ENCODE measurements at places on chromosomes 7 and 10. TPM values are rescaled to one million over a fixed set of nuclear protein-coding genes. Genes with fewer than 3 reads are reported as not detected.

DNA sequence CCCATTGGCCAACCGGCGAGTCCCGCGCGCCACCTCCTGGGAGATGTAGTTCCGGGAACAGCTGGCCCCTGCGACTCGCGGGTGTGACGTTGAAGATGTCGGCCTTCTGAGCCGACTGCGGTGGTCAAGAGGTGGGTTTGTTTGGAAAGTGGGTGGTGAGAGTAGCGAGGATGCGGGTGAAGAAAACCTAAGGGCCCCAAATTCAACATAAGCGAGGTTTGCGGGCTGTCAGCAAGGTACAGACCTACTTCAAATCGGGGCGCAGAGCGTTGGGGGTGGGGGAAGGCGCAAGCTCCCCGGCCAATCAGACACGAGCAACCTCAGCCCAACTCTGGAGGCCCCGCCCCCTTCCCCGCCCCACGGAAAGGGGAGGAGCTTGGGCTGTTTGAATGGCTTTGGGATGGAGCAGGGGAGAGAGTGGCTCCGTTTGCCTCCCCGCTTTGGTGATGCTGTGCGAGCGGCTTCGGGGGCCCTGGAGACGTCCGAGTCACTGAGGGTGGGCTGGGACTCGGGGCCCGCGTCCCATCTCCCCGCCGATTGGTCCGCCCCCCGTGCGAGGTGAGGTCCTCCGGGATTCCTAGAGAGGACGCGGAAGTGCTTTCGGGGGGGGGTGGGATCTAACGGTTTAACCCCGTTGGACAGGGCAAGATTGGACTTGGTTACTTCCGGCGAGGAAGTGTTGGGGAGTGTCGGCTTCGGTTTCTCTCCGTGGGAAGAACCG, at the start of gene ZKSCAN5:
ZKSCAN5 (plus strand) TSS at position 60 of the 721 bp plus-strand sequence. CDS start 1,383 bp downstream, outside the sequence.
- peak; percentile 95 for DNase-seq

DNA sequence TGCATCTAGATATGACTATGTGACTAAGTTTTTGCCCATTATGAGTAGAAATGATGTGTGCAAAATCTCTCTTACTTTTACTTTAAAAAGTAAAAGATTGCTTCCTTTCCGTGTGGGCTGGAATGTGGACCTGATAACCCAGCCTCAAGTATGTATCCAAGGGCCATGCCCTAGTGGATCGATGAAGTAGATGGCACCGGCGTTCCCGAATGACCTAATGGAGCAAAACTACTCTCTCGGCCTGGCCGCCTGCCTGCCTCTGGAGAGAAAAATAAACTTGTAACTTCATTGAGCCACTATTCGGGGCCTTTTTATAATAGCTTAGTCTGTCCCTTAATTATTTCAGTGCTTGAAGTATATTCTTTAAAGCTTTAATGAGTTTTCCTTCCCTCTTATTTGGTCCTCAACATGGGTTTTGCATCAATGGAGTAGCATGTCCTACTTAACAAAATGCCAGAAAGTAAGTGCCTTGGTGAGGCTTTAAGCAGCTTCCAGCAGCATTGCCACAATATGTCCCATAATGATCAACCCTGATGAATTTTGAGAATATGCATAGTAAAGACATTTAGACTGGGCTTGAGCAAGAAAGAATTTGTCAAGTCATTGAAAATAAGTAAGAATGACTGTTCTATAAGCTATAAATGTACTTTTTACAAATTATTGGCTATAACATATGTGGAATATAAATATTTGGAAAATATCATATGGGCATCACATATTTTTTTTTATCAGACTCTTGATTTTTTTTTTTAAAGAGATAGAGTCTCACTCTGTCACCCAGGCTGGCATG, 61.4 kb downstream of the PLXDC2 start:
- DNase-seq: no peak

GRCh38 chr7:157926107-157926506, 589.3 kb downstream of the DNAJB6 start:
- no peak for DNase-seq

DNA sequence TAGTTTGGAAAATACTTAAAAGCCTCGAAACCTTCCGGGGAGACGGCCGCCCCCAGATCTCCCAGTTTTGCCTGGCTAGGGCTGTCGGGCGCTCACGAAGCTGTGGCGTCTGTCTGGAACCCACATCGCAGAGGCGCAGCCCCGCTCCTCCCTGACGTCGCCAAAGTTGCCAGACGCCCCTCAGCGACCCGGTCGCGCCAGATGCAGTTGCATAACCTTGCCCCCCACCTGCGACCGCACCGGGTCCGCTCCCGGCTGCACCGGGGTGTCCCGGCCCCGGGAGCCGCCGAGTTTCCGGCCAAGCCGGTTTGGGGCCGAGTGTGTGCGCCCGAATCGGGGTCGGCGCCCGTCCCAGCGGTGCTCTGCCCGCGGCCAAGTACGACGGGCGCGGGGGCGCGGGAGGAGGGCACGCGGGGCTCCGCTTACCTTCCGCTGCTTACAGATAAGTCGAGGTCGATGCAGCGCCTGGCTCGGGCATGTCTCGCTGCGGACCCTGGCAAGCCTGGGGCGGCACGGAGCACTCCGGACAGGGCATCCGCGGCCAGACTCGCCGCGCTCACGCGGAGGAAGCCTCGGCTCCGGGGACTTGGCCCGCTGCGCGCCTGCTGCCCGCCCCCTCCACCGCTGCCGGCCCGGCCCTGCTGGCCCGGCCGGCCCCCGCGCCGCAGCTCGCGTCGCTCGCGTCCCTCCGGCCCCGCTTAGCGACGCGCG, 665 bp downstream of the INSYN2A start:
- DNase-seq: no peak

- no peak for DNase-seq
Measured at GRCh38 chr7:121202834-121203233, 126.0 kb upstream of the WNT16 start.

GRCh38 chr10:98224509-98224908, 43.5 kb downstream of the LOXL4 start:
- no peak for DNase-seq

GRCh38 chr10:103114876-103115275, 78.2 kb downstream of the NT5C2 start:
- no peak for DNase-seq

DNA sequence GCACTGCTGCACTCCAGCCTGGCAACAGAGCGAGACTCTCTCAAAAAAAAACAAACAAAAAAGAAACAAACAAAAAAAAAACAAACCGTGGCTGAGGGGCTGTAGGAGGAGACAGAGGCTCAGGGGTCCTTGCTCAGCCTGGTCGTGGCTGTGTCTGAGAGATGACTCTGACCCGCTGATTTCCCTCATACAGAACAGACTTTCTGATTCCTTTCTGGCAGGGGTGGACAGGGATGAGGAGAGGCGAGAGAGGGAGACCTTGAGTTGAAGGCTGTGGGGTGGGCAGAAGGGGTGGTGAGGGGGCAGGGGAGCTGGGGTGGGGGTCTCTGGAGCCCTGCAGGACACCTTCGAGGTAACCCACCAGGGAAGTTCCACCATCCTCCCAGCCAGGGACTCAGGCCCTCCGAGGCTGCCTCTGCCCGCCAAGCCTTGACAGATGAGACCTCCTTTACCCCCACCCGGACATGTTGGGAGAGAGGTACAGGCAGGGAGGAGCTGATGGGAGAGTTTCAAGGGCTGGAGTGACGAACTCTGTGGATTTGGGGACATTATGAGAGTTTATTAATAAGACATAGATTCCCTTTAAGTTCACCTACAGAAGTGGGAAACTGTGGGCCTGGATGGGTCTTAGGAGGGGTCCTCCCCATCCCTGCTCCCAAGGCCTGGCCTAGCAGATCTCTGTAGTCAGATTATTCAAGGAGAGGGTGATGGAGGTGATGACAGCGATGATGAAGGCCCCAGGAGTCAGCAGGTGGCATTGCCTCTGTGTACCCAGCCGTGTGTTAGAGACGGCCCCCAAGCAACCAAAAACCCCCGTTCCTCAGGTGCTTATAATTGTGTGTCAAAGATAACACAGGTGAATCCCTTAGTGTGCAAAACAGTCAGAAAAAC, 2.0 kb downstream of the MUC12 start:
- DNase-seq: no peak

GRCh38 chr10:7649673-7650300, 17.0 kb downstream of the ITIH5 start:
- no peak for DNase-seq

DNA sequence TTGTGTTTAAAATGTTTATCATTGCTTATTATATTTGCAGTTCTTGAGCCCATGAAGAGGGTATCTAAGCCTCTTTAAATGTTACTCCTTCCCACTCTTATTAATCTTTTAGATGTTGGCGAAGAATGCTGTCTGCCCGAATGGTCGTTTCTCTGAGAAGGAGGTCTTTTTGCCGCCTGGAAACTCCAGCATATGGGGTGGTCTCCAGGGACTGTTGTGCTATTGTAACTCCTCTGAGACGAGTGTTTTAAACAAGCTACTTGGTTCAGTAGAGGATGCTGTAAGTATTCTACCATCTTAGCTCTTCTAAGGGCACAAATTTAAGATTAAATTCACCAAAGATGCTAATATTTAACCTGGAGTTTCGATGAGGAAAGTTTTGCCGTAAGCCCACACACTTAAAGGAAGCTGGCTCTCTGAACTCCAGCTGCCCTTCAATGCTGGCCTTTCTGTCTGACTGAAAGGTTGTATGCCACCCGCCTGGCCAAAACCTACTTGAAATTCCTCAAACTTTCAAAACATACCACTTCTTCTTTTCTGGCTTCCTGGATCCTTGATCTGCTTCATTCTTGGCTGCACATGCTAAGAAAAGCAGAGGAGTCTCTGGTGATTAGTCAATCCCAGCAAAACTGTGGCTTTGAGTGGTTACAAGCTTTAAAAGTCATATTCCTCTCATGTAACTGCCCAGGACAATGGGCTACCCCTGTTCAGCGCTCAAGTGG, 74.7 kb downstream of the ABCA13 start:
- no peak for DNase-seq

DNA sequence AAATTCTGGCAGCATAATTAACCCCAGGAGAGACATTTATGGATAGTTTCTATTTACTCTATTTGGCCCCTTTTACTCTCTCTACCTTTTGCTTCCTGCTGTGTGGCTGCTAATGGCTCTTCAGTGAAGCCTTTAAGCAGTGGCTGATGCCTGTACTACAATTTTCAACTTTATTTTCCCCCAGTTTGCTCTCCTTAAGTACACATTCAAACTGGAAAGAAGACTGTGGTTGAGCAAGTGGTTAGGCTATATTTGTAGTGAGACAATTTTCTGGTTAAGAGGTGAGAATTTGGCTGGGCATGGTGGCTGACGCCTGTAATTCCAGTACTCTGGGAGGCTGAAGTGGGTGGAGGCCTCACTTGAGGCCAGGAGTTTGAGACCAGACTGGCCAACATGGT, 8.5 kb upstream of the RSBN1L start:
- no peak for DNase-seq

DNA sequence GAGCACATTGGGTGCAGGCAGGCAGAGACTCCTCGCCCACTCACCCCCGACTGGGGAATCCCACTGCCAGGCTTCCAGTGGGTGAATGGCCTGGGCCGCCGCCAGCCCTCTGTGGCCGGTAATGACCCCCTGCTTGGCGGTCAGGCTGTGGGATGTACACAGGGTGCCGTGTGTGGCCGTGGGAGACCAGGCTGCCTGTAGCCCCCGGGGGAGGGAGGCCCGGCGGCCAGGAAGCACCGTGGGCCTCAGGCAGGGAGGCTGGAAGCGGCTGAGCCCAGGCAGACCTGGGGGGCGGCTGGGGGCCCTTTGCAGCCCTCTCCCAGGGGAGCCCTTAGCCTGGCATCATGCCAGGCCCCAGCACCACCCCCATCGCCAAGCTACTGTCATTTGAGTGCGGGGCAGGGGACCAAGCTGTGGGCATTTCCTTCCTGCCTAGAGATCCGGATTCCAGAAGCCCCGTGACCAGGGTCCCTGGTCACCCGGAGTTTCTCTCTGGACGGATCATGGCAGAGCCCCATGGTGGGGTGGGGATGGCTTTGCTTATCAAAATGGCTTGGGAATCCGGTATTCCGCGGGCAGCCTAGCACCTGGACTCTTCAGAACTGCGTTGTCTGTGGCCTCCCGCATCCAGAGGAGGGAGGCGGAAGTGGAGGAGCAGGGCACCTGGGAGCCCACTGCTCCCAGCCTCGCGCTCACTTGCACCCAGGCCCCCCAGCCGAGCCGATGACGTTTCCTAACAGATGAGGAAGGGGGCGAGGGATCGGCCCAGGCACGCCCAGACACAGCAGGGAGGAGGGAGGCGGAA, 1.1 kb downstream of the TTYH3 start:
- peak; percentile 37 for DNase-seq

The TUBGCP2 gene
- total RNA-seq: 64.7 TPM

The FGFR2 gene
- not detected for total RNA-seq

The PLEKHA1 gene
- 5.1 TPM for total RNA-seq

The GRID1 gene
- not detected for total RNA-seq

The OPTN gene
- total RNA-seq: 53.2 TPM

The INSYN2A gene
- not detected for total RNA-seq

Data from activated T-helper 2 cell treated with anti-CD3 and anti-CD28 coated beads, Interferon-gamma antibody, Interleukin-2, Interleukin-4, amounts not matched to agents 10 μg/mL and 5 μg/mL and 100 μg/mL, durations not matched to agents 14 hours and 24 hours and 36 hours (primary cell).